Astrocyte (in vitro differentiated cells and primary cell): ENCODE measurements at places on chromosomes 16 and 17.

GRCh38 chr17:48997827-48998586, 822 bp downstream of the IGF2BP1 start:
- H3K4me3 ChIP-seq = peak overlapping the region; percentile 90
- H3K27me3 ChIP-seq = peaks cover 19% of the 10 kb centered on the region
- H3K36me3 ChIP-seq = no peaks in the 10 kb centered on the region
- H3K27ac ChIP-seq = peak overlapping the region; percentile 88
- H3K4me1 ChIP-seq = peaks cover 14% of the 10 kb centered on the region
- no peak for DNase-seq

DNA sequence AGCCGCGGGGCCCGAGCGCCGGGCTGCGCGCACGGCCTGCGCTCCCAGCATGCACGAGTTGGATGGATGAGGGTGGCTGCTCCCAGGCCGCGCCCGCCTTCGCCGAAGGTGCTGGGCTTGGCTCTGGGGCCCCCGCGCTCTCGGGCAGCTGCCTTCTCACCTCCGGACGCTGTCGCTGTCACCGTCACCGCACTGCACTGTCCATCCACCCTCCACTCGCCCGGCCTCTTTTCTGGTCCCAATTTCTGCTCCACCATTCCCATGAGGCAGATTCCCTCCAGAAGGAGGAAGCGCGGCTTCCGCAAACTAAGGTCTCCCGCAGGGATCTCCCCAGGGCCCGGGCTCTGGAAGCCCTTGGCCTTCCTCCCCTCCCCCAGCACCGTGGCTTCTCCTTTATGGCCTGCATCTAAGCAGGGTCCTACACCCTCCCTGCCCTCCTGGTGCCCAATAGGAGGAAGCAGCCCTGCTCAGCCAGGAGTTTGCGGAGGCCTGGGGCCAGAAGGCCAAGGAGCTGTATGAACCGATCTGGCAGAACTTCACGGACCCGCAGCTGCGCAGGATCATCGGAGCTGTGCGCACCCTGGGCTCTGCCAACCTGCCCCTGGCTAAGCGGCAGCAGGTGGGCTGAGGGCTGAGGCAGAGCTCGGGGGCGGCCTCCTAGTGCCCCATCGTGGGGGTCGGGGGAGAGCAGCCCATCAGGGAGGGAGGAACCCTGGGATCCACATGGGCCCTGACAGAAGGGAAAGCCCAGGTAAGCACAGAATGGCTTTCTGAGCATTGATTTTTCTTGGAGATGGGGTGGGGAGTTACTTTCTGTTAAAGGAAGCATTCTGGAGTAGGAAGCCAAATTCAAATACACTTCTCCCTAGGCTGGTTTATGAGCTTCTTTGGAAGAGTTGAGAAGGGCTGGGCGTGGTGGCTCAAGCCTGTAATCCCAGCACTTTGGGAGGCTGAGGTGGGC, 899 bp downstream of the ACE start:
- H3K4me1 ChIP-seq = peaks cover 24% of the 10 kb centered on the region
- peaks cover 6% of the 10 kb centered on the region for H3K27me3 ChIP-seq
- H3K27ac ChIP-seq = no peak overlapping the region
- no peak for DNase-seq
- H3K36me3 ChIP-seq = no peaks in the 10 kb centered on the region

GRCh38 chr17:2040942-2041560, 771 bp upstream of the OVCA2 start:
- peak overlapping the region; percentile 77 for H3K4me3 ChIP-seq
- DNase-seq = no peak
- H3K4me1 ChIP-seq = peaks cover 31% of the 10 kb centered on the region
- no peaks in the 10 kb centered on the region for H3K27me3 ChIP-seq
- H3K36me3 ChIP-seq = peaks cover 8% of the 10 kb centered on the region

GRCh38 chr16:13231365-13231764, 330.0 kb downstream of the SHISA9 start:
- H3K27me3 ChIP-seq = no peaks in the 10 kb centered on the region
- H3K27ac ChIP-seq = no peak overlapping the region
- no peaks in the 10 kb centered on the region for H3K36me3 ChIP-seq
